ENCODE measurements at places on chromosomes 3 and 15.

DNA sequence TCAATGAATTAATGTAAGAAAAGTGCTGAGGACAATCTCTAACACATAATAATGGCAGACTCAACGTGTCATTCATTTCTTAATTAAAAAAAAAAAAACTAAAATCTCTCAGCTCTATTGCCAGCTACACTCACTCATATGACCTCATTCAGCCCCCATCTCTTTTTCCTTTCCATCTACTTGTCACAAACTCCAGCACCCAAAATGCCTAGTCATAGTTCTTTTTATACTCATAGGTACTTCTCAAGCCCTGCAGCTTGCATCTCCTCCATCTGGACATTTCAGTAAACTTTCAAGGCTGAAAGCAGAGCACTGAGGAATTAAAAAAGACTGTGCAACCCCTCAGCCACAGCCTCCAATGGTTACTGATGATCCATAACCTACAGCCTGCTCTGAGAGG, 109.8 kb downstream of the PLCH1 start:
- no peak for DNase-seq

- DNase-seq: no peak
Observed at GRCh38 chr3:2861920-2862319, 248.3 kb downstream of the IL5RA start.

GRCh38 chr3:15331606-15332404, 581 bp downstream of the SH3BP5 start:
- DNase-seq: peak; percentile 24

- no peak for DNase-seq
Observed at GRCh38 chr3:149891621-149892020, 78.6 kb downstream of the RNF13 start.

- DNase-seq: no peak
Observed at GRCh38 chr3:78913711-78914110, 854.1 kb downstream of the ROBO1 start.

GRCh38 chr3:27653803-27654558, 68.1 kb downstream of the EOMES start:
- no peak for DNase-seq

DNA sequence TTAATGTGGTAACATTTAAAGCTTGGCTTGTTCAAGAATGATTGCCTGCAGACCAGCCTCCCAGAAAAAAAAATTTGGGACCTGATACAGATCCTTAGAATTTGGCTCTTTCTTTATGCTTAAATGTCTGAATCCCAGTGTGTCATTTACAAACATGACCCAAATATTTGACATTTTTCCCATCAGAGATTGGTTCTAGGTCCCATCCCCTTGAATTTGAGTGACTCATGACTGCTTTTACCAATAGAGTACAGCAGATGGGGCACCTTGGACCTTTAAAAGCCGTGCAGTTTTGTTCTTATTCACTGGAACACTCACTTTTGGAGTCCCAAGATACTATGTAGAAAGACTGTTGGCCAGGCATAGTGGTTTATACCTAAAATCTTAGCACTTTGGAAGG, 231.6 kb downstream of the ZIC1 start:
- DNase-seq: no peak

DNA sequence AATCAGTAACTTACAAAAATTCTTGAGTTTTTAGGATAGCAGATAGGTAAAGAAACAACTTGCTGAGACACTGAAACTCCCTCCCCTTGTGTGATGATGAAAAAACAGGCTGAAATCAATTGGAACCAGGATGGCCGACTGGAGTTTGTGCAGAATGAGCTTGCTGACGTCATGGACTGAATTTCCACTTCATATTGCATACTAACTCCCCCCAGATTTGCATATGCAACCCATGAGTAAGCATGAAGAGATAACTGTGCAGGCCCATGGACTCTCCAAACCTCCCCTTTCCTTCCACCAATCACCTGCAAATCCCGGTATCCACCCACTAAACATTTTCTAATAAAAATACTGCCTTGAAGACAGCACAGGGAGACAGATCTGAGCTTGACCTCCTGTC, 82.0 kb upstream of the SCN5A start:
- no peak for DNase-seq

DNA sequence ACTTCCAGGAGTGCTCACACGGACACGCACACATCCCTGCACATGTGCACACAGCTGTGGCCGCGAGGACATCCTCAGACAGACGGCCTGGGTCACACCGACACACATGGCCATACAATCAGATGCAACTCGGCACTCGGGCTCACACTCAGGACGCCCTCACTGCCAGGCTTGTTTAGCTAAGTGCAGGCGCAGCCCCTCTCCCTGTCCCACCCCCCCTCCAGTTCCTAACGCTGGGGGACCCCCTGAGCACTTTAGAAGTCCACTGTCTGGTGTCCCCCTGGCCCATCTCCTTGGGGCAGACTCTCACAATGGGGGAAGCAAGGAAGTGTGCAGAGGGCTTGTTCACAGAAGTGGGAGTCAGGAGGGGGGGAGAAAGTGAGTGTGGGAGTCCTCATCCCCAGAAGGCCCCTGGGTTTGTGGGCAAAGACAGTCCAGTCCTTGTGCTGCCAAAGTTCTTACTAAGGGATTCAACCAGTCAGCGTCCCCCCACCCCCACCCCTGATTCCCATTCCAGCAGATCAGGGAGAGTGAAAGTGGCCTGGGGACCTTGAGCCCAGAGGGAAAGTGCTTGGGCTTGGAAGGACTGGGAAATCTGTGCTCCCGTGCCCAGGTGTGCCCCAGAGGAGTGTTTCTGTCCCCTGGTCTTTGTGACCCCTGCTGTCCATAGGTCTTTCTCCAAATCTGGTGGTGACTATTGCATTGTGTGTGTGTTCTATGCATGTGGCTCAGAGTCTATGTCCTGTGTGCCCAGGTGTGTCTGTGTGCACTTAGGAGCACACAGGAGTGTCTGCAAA, 767 bp upstream of the GATA2 start:
- no peak for DNase-seq

DNA sequence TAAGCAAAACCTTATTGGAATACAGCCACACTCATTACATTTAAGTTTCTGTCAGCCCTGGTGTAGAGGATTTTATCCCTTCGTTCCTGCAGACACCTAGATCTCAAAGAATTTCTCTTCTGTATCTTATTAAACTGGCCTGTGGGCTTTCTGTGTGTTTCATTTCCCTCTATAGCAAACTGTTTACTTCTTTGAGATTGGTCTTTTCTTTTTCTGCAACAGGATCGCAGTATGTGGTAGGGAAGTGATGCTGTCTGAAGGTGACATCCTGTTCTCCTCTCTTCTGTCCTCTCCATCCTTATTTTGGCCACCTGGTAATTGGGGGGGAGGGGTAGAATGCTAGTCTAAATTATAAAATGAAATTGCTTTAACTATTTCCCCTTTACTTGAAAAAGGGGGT, 25.5 kb downstream of the ATP1B3 start:
- no peak for DNase-seq

GRCh38 chr15:89002830-89003229, 85.4 kb upstream of the ABHD2 start:
- DNase-seq: no peak

- no peak for DNase-seq
Observed at GRCh38 chr3:32584660-32585059, 14.0 kb upstream of the DYNC1LI1 start.

- DNase-seq: no peak
Observed at GRCh38 chr3:27431116-27431515, 53.1 kb downstream of the SLC4A7 start.

- no peak for DNase-seq
Observed at GRCh38 chr3:126528800-126529541, 5.0 kb downstream of the CHST13 start.

GRCh38 chr3:34998902-34999301, 640.4 kb upstream of the ARPP21 start:
- no peak for DNase-seq

DNA sequence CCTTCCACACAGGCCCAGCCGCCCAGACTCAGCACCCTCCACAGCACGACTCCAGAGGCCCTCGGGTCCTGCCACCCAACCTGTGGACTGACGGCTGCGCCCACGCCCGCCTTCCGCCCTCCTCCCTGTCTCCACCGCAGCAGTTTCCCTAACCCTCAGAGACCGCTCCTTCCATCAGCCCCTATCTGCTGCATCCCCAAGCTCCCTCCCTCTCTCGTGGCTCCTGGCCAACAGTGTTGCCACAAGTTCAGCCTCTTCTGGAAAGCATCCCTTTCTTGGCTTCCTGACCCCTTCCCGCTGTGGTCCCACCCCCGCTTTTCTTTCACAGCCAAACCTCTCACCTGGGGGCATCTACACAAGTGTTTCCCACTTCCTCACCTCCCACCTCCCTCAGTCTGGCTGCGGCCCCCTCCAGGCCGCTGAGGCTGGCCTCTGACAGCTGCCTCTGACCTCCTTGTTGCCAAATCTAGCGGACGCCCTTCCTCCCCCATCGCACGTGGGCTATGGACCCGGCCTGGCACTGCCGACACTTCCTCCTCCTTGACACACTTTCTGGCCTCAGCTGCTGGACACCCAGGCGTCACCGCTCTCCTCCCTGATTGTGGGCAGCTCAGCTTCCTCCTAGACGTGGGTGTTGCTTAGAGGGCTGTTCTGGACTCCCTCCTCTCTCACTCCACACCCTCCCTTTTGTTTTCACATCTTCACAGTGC, 168.8 kb upstream of the TLE3 start:
- DNase-seq: no peak

GRCh38 chr15:87907676-87908446, 348.7 kb downstream of the NTRK3 start:
- no peak for DNase-seq

DNA sequence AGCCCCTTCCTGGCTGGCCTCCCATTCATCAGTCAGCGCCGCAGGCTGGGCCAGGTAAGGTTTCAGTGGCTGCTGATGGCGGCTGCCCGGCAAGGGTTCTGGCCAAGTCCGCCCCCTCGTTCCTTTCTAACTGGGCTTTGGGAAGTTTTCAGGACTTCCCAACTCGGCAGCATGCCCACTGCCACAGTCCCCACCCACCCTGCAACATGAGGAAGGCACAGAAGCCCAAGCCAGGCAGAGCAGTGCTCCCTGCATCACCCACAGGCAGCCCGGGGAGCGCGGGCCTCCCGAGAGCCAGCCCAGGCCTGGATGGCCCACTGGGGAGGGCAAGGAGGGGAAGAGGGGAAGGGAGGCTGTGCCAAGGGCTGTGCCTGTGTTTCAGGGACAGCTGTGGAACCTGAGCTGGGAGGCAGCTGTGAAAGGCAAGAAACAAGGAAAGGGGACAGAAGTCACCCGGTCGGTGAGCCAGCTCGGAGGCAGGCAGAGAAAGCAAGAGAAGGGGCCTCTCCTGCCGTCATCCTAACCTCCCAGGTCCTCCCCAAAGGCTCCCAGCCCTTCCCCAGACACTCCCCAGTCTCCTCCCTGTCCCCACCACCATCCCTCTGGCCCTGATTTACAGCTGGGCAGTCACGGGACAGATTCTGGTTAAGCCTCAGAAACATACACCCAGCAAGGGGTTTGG, 73.9 kb downstream of the CPN2 start:
- no peak for DNase-seq

- DNase-seq: no peak
Observed at GRCh38 chr3:46913644-46914043, 36.1 kb downstream of the PTH1R start.

DNA sequence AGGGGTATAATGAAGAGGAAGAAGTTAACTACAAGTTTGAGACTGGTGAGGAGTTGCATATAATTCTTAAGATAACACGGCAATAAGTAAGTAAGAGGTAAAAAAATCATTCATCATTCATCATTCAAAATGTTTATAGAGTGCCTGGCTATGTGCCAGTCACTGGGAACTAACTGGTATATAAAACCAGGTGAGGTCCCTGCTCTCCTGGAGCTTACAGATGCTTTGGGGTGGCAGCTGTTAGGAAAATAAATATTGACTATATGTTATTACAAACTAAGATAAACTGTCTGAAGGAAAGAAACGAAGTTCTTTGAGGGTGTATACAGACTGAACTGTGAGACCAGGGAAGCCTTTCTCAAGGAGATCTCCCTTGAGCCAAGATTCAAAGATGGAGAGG, 2.9 kb downstream of the CASR start:
- no peak for DNase-seq

GRCh38 chr15:39454189-39454986, 126.5 kb upstream of the THBS1 start:
- no peak for DNase-seq

- DNase-seq: no peak
Observed at GRCh38 chr15:63030101-63030551, 12.4 kb upstream of the TPM1 start.

DNA sequence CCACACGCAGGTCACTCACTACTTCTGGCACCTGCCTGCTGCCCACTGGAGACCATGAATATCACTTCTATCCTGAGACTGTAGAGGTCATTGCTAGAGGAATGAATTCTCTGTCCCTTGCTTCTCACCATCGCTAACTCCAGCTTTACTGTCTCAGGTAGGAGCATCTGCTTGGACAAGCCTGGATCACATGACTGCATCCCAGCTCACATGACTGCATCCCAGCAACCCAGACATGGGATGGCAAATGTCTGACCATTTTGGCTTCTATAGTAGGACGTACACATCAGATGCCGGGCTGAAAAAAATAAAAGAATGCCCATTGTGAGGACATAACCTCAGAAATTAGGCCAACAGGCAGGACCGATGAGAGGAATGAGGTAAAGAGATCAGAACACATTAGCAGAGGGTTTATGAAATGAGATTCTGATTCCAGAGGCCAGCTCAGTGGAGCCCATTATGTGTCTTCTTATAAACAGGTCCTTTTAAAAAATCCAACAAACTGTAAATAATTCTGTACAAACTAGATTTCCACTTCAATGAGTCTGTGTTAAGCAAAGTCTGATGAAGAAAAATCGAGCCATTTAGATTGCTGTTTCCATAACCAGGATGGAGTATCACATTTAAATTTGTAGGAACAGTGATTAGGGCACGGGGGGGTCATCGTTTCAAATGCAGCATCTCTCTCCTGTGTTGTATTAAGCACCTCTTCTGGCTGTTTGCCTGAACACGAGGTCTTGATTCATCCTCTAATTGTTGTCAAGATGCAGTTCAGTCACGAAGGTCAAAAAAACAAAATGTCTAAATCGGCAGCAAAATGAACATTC, 126.7 kb downstream of the MTHFS start:
- DNase-seq: no peak

- no peak for DNase-seq
Observed at GRCh38 chr3:30314757-30315325, 291.6 kb upstream of the TGFBR2 start.

- DNase-seq: no peak
Observed at GRCh38 chr3:11185564-11186317, 31.4 kb downstream of the HRH1 start.

- no peak for DNase-seq
Observed at GRCh38 chr15:89909611-89910010, 3.1 kb downstream of the ARPIN start.

- no peak for DNase-seq
Observed at GRCh38 chr3:15324379-15324808, 8.0 kb downstream of the SH3BP5 start.

Data from CD4-positive, CD25-positive, alpha-beta regulatory T cell (primary cell).